NCI-H526 treated with DMSO at 0.1 percent for 48 hours (cell line): ENCODE measurements at places on chromosomes 16 and 17.

GRCh38 chr16:77406680-77407079, 28.2 kb downstream of the ADAMTS18 start:
- DNase-seq: no peak

DNA sequence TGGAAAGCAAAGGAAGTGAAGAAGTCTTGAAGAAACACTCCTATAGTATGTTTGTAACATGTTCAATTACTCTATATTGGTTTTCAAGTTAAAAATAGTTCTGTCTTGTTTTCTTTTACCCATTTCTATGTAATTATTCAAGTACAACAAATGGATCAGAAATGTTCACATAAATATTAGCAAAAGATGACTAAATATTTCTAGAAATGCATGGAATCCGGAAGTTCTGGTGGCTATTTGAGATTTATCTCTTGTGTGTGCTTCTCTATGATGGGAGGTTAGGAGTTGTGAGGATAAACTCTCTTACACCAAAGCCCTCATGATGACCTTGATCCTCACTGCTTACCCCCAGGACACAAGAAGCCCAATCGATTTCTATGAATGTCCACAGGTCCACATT, 237.5 kb downstream of the CDH8 start:
- no peak for DNase-seq

- no peak for DNase-seq
Measured at GRCh38 chr17:83026311-83026811, 53.0 kb upstream of the METRNL start.

DNA sequence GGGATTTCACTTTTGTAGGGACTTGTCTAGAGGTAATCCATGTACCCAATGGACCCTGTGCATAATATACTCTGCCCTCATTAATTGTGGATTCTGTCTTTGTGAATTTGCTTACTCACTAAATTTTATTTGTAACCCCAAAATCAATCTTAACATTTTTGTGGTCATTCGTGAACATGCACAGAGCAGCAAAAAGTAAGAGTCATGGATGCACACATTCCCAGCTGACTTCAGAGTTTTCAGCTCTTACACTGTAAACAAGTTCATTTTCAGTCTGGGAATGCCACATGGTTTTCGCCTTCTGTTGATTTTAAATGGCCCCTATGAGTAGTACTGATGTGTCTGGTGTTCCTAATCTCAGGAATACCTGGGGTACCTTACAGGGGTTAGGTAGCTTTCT, 24.3 kb downstream of the TAC4 start:
- DNase-seq: no peak

DNA sequence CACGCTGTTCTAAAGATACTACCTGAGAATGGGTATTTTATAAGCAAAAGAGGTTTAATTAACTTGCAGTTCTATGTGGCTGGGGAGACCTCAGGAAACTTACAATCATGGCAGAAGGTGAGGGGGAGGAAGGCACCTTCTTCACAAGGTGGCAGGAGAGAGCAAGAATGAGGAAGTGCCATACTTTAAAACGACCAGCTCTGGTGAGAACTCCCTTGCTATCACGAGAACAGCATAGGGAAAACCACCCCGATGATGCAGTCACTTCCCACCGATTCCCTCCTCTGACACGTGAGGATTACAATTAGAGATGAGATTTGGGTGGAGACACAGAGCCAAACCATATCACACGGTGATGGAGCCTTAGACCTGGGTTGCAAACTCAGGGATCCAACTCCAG, 317.5 kb upstream of the EEF2KMT start:
- DNase-seq: no peak

DNA sequence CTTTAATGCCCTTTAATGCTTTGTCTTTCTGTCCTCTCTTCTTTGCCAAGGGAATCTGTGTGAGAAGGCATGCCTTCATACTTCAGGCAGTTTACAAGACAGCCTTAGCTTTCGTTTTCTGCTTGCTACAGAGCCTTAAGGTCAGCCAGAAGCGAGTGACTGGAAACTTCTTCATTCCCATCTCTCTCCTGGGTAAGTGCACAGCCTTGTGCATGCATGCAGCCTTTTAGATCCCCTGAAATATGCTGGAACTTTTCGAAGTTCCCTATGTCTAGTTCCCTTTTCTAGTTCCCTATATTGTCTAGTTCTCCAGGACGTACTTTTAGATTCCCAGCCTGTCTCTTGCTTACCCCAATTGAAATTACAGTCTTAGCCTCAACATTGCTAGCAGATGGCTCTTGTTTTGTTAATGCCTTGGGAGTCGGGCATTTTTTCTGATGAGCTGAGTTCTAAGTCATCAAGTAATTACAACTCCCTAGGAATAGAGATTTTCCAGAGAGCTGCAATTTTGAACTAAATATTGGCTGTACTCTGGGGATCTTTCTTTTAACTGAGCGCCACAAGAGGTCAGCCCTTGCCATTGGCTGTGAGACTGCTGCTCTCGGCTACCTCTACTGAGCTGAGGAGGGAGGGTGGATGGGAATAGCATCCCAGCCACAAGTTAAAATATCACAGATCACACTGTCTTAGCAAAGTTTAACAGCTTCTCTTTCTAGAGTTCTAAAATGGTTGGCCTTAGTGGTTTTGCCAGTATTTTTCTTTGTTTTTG, 22.7 kb upstream of the PPM1D start:
- no peak for DNase-seq

GRCh38 chr17:59702304-59702703, 4.9 kb downstream of the PTRH2 start:
- DNase-seq: no peak

DNA sequence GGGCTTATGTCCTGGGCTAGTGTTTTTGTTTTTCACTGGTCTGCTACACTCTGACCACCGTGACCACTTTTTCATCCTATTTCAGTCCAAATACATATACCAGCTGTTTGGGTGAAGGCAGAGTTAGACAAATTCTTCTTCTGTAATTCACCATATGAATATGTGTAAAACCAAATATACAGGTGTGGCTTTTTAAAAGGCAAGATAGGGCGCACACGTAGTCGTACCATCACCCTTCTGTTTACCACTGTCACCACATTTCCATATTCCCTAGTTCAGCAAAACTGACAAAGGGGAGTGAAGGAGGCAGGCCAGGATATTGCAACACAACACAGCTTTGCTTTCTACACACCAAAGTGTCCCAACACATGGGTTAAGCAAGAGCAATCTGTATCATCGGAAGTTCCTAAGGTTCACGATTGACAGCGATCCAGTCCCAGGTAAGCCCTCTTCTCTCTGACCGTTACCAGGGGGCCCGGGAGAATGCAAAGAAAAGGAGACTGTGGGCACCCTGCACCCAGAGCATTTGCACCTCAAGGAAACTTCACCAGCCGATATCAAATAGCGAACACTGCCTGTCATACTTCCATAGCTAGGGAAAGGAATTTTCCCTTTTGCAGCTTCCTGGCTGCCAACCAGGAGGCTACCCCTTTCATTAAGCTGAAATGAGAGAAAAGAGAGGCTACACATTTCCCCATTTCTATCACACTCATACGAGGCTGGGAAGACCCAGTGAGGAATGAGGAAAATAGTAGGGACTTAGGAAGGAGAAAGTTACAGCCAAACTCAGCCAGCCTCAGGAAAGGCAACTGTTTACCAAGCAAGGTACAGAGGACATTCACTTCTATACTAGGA, 23.1 kb downstream of the CREBBP start:
- no peak for DNase-seq

- DNase-seq: no peak
Measured at GRCh38 chr17:57874434-57875289, 24.8 kb upstream of the MRPS23 start.

GRCh38 chr17:15290605-15291004, 25.5 kb upstream of the PMP22 start:
- no peak for DNase-seq

GRCh38 chr16:29744541-29745101, 1.2 kb downstream of the C16orf54 start:
- DNase-seq: no peak

GRCh38 chr17:55580596-55581133, 69.4 kb upstream of the SMIM36 start:
- DNase-seq: no peak

GRCh38 chr17:74870512-74870911, 2.3 kb downstream of the FDXR start:
- no peak for DNase-seq

- DNase-seq: no peak
Measured at GRCh38 chr16:13136901-13137300, 235.5 kb downstream of the SHISA9 start.

DNA sequence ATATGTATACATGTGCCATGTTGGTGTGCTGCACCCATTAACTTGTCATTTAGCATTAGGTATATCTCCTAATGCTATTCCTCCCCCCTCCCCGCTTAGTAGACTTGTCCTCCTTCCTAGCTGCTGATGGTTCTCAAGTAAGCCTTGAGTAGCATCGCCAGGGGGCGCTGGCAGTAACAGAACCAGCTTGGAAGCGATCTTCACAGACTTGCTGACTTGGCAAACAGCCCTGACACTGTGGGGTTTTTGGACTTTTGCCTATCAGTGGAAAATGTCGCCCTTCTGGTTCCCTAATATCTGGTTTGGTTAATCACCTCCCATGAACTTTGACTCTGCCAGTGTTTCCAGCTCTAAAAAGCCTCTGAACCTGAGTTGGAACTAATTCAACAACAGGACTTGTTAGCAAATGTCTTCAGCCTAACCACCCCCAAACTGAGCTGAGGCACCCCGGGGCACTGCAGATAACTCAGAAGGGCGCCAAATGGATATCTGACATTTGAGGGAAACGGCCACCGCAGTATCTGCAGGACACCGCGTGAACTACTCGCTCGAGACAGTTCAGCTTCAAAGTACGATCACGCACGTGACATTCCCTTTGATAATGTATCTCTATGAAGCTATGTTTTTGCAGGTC, 15.4 kb upstream of the SPATA32 start:
- DNase-seq: peak; percentile 72

DNA sequence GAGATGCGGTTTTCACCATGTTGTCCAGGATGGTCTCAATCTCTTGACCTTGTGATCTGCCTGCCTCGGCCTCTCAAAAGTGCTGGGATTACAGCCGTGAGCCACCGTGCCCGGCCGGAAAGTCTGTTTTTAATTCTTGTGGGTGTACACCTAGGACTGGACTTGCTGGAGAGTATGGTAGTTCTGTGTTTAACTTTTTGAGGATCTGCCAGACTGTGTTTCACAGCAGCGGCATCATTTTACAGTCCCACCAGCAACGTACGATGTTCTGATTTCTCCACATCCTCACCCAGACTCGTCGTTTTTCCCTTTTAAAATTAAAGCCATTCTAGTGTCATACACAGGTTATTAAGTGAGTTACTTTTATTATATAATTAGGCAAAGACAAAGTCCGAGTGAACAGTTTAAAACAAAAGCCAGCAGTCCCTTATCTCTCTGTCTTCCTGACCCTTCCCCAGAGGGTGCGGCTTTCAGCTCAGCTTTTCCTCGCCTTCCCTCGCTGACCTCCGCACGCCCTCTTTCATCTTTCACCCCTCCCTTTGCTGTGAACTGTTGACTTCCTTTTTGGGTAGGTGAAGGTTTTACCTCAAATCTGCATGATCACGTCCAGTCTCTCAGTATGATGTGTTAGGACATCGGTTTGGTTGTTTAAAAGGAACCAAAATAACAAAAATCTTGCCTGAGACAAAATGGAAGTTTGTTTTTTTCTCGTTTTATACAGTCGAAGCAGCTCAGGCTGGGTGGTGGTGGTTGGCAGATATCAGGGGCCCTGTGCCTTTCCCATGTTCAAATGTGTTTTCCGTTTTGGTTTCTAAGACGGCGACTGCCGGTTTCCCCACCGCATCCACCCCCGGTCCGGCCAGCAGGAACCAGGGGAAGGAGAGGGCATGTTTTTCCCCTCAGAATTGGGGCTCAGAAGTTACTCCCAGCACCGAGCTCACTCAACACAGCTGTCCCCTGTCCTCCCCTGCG, 18.0 kb downstream of the FAM234A start:
- no peak for DNase-seq

DNA sequence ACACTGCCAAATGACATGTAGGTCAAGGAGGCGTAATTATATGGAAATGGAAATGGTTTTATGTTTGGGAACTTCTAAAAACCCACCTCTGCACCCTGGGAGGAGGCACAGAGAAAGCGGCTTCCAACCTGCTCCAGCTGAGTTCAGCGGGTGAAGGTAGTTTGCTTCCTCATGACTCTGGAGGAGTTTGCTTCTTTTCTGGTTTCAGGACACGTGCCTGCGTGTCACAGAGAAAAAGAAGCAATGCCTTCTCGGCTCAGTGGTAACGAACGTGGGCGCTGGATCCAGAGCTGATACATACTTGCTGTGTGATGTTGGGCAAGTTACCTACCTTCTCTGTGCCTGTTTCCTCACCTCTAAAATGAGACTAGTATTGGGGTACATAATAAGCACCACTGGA, 22.1 kb downstream of the GPR139 start:
- no peak for DNase-seq

DNA sequence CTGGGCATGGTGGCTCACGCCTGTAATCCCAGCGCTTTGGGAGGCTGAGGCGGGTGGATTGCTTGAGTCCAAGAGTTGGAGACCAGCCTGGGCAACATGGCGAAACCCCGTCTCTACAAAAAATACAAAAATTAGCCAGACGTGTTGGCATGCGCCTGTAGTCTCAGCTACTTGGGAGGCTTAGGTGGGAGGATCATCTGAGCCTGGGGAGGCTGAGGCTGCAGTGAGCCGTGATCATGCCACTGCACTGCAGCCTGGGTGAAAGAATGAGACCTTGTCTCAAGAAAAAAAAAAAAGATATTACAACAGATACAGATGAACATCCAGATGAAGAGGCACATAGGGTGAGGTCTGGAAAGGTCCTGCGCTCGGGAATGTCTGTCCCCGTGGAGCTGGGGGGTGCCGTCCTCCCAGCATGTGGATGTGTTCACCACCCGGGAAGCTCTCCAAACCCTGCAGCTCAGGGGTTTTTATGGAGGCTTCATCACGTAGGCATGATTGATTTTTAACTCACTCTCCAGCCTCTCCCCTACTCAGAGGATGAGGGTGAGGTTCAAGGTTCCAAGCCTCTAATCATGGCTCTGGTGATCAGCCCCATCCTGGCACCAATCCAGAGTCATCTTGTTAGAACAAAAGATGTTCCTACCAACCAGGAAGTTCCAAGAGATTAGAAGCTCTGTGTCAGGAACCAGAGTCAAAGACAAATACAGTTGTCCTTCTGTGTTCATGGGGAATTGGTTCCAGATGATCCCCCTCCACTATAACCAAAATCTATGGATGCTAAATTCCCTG, 85.0 kb upstream of the DNAJA2 start:
- no peak for DNase-seq

DNA sequence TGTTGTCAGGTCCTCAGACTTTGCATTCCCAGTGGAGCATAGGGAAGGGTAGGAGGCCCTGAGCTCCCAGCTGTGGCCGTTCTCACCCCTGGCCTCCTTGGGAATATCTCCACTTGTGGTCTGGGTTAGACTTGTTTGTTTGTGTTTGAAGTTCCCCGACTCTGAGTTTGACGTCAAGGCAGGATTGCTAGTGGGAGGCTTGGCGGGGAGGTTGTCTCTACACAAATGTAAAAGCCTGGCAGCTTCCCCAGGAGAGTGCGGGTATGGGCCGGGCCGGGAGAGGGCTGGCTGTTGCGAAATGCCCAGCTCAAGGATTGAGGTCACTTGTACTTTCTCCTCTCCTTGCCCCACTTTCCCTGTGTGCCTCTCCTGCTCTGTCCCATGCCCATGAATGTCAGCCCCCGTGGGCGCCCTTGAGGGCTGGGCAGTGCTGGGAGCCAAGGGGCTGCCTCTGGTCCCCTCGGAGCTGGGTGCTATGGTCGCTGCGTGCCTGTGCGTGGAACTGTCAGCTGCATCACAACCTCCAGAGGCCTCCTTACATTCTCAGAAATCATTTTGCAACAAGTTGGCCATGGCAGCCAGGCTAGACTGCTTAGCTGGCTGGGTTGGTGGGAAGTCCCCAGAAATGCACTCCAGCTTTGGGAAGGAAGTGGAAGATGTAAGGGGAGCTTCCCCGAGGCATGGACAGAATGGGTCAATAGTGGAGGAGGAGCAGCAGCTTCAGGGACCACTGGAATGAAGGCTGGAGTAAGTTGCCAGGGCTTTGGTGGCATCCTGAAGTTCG, 84.3 kb downstream of the KSR1 start:
- no peak for DNase-seq
